ENCODE measurements at places on chromosomes 6 and 20.

DNA sequence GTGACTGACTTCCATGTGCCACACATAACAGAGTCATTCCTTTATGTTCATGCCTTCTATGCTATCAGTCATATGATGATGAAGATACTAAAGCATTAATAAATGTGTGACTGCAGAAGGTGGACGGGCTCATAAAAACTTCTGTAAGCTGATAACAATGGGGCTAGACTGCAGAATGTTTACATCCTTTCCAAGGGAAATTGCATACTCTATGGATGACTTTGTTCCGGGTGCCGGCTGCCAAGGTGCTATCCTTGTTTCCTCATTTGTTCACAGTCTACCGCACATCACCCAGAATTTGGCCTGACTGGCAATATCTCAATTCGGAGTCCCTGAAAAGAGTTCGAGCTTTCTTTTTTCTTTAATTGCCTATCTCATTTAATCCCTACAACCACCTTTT, 85.0 kb downstream of the HUS1B start:
- DNase-seq, result no peak

DNA sequence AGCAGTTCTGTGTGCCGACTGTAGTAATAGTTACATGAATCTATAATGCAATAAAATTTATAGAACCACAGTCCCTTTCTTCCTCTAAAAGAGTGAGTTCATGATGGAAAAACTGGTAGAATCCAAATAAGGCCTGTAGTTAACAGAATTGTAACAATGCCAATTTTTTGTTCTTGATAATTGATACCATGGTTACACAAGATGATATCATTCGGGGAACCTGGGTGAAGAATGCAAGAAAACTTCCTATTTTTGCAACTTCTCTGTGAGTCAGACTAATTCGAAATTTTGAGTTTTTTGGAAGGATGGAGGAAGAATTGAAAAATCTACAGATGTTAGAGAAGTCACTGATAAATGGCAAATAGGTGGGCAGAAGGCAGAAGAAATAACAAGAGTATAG, 381.8 kb downstream of the CDKAL1 start:
- no peak for DNase-seq

DNA sequence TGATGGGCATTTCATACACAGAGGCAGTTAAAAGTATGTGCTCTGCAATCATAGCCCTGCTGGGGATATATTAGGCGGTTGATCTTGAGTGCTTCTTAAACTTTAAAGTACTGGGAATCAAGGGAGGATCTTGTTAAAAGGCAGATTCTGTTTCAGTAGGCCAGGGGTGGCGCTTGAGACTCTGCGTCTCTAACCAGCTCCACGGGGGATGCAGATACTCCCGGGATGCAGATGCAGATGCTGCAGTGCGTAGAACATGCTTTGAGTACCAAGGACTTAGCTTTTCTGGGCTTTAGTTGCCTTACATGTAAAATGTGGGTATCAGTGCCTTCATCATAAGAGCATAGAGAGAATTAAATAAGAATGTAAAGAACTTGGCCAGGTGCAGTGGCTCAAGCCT, 44.4 kb upstream of the ENPP5 start:
- DNase-seq, result no peak

DNA sequence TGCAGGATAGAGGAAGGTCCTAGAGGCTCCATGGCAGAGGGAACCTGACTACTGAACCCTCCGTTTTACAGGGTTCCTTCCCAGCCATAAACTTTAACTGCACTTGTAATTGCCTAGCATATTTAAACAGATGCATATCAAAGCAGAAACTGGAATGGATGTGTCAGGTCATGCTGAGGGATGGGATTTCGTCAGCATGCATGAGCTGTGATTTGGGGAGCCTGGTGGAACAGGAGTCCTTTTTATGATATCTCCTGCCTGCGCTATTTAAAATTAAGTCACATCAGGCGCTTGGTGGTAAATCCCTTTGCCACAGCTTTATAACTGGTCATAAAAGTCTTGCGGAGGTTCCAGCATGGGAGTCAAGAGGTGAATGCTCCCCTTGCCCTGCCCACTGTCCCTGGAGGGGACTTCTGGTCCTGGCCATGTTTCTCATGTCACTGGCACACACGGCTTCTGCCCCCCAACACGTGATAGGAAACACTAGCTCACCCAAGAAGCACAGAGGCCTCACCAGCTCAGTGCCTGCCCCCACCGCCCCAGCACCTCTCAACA, 26.0 kb upstream of the PCMTD2 start:
- no peak for DNase-seq

GRCh38 chr6:10338151-10338550, 76.7 kb downstream of the TFAP2A start:
- DNase-seq, result no peak

GRCh38 chr6:43120944-43121913, 45.1 kb downstream of the PTK7 start:
- DNase-seq, result no peak

DNA sequence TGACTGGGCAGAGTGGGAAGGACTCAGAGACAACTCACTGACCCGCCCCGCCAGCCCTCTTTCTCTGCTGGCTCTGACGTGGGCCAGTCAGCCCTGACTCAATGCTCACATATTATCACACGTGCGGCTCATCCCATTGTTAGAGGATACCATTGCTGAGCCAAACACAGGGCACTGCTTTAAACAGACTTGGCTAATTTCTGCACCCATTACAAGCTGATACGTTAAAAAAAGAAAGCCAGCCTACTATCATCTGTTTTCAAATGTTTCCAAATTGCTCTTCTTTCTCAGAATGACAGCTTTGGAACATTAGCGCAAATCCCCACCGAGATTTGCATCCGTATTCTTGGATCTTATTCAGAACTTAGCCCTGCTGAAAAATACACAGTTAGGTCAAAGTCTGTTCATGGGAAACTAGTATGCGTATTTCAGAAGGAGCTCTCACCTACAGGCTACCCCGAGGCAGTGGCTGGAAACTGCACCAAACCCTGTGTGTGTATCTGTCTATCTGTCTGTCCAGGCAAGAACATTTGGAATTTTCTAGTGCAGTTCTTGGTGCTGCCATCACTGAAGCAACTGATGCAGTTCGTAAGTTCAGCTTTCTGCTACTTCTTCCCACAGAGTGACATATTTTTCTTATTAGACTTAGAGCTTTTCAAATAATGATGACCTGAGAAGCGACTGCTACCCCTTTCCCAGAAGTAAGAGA, 32.8 kb downstream of the RAMACL start:
- no peak for DNase-seq

DNA sequence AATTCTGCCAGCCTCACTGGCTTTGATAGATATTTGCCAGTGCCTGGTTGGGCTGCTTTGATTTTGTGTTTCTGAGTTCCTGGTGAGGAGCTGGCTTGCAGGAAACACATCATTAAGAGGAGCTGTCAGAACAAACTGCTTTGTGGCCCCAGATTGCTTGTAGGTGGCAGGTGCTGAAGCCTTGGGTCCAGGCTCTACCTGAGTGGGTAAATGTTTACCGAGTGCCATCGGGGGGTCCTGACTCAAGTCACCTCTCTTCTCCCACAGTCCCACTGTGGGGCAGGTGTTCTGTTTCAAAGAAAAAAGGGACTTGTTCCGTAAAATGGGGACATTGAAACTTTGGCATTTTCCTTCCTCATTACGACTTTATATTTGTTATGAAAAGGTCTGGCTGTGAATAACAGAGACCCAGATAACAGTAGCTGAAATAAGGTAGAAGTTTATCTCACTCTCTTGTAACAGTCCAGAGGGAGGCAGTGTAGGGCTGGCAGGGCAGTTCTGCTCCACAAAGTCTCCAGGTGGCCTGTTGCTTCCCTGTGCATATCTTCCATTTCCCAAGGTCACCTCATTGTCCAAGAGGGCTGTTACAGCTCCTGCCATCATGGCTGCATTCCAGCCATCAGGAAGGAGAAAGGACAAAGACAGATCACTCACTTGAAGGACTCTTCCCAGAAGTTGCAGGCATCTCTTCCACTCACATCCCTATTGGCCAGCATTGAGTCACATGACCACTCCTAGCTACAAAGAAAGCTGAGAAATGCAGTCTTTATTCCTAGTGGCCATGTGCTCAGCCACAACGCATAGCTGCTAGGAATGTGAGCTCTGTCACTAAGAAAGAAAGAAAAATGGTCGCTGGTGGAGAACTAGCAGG, 149.9 kb upstream of the KCNG1 start:
- DNase-seq, result no peak

GRCh38 chr20:3239026-3239866, at the start of gene SLC4A11:
Gene SLC4A11, minus strand, starts transcription at chr20:3239190. Its CDS starts 53 bp downstream, at chr20:3239137.
- peak; percentile 7 for DNase-seq
